Psoas muscle (tissue), 8 donors: ENCODE measurements at places on chromosomes 11 and 22. TPM values are rescaled to one million over a fixed set of nuclear protein-coding genes. Genes with fewer than 3 reads are reported as not detected.

DNA sequence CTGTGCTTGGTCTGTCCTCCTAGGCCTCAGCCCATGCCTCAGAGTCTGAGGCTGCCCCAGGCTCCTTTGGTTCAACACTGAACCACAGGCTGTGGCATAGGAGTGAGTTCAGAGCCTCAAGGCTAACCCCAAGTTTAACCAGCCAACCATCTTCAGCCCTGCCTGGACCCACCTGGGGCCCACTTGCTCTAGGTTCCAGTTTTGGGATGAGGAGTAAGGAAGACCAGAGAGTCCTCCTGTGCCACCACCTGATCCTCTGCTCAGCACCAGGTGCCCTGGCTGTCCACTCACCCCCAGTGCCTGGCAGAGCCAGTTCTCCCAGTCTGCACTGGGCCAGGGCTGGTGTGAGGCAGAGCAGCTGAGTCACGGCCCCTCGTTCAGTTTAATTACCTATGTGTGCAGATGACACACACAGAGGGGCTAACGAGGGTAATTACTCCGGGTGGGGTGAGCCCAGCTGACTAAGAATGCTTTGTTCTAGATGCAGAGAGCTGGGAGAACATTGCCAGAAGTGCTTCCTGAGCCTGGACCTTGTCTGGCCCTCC is 12.0 kb upstream of the TMPRSS13 start:
- no peak for DNase-seq

DNA sequence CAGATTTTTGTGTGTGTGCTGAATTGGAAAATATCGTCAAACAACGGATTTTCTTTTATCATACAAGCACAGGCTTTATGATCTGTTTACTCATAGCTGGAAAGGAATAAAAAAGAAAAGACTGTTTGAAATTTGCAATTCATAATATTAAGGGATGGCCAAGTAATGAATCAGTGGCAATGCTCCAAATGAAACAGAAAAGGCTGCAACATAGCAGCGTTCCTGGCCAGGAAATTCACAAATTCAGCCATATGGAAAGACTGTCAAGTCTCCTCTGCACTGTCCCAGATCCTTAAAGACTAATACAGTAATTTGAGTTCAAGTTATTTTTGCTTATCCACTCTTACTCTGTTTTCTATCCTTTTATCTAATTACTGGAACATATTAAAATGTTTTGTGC is 98.2 kb downstream of the MSANTD4 start:
- DNase-seq: no peak

GRCh38 chr11:120518356-120518755 is 6.8 kb downstream of the GRIK4 start:
- no peak for DNase-seq

- no peak for DNase-seq
These were observed 30.0 kb downstream of the LRRC32 start for GRCh38 chr11:76640501-76640900.

DNA sequence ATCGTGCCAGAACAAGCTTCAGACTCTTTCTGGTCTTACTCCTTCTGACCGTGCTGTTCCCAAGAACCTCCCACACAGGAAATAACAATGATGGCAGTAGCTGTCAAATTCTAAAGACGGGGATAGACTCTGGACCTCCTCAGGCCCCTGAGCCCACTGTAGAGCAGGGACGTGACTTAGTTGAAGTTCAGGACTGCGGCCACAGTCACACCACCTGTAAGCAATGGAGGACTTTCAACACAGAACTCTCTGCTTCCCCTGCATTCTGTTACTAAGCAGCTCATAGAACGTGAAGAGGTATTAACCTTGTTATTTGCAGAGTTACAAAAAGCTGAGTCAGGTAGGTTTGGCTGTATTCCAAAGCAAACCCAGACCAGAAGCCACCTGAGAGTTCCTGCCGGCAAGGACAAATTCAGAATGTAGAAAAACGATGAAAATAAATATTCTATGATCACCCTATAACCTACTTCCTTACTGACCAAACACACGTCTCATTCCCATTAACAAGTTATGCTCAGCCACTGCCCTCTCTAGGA is 12.7 kb downstream of the TMEM45B start:
- DNase-seq: no peak

The VPS51 gene
- polyA plus RNA-seq: 85.8 TPM

The RIBC2 gene
- not detected for polyA plus RNA-seq
